ENCODE measurements at places on chromosomes 4 and X.
A peak's percentile ranks its signal among the peaks of the same experiment; 100 is the strongest.

GRCh38 chr4:77193511-77194102 is 36.6 kb downstream of the CCNG2 start:
- DNase-seq, result no peak

GRCh38 chr4:139603576-139604410 is 47.8 kb upstream of the SETD7 start:
- peak; percentile 34 for DNase-seq

GRCh38 chrX:135974279-135974856 is 580 bp upstream of the MMGT1 start:
- no peak for DNase-seq

DNA sequence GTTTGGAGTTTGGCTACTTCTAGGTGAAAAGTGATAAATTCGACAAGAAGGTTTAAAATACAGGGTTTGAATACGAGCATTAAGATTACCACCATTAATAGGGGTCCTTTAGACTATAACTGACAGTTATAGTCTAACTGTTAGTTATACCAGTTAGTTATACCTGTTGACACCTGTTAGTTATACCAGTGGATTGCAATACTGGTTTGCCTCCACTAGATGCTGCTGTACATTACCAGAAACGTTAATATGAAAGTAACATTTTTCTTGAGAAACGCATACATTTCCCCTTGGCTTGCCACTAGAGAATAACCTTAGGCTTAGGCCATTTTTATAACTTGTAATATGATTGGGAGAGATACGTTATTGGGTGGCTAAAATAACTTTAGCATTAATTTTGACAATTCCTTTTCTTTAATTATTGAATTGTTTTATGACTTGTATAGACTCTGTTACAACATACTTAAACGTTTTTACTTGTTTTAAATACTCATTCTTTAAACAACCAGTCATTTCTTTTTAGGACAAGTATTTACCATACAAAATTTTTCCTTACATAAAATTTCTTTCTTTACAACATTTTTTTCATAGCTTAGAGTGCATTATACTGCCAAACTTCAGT is 911.2 kb downstream of the FSTL5 start:
- DNase-seq, result no peak

DNA sequence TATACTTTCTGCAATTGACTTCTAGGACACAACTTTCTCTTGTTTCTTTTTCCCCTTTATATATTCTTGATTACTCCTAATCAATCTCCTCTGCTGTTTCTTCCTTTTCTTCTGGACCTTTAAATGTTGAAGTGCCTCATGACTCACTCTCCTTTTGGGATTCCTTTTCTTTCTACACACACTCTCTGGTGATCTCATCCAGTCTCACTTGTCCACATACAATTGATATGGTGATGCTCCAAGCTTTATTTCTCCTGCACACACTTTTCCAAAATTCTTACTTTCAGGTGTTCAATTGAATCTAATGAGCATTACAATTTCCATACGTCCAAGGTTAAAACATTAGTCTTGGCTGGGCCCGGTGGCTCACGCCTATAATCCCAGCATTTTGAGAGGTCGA is 794.8 kb upstream of the EPHA5 start:
- no peak for DNase-seq

- DNase-seq, result no peak
Observed at GRCh38 chr4:7442574-7443162, 7.9 kb upstream of the PSAPL1 start.

- no peak for DNase-seq
Observed at GRCh38 chr4:124321364-124321763, 391.2 kb downstream of the ANKRD50 start.

DNA sequence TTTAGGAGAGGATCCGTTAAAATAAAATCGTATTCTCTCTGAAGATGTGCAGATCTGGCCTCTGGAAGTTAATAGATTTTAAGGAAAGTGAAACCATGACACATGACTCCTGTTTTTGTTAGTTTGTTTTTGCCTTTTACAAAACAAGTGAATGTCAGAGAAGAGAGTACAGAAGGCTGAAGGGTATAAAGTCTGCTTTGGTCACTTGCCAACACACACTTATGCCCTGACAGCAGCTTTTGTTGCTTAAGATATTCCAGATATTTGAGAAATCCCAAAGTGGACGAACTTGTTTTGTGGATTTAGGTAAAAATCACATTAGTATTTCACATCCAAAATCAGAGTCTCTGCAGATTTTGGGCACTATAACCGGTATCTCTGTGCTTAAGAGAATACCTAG is 192.4 kb upstream of the RASGEF1B start:
- DNase-seq, result no peak

GRCh38 chr4:40552536-40552935 is 77.1 kb downstream of the RBM47 start:
- no peak for DNase-seq

DNA sequence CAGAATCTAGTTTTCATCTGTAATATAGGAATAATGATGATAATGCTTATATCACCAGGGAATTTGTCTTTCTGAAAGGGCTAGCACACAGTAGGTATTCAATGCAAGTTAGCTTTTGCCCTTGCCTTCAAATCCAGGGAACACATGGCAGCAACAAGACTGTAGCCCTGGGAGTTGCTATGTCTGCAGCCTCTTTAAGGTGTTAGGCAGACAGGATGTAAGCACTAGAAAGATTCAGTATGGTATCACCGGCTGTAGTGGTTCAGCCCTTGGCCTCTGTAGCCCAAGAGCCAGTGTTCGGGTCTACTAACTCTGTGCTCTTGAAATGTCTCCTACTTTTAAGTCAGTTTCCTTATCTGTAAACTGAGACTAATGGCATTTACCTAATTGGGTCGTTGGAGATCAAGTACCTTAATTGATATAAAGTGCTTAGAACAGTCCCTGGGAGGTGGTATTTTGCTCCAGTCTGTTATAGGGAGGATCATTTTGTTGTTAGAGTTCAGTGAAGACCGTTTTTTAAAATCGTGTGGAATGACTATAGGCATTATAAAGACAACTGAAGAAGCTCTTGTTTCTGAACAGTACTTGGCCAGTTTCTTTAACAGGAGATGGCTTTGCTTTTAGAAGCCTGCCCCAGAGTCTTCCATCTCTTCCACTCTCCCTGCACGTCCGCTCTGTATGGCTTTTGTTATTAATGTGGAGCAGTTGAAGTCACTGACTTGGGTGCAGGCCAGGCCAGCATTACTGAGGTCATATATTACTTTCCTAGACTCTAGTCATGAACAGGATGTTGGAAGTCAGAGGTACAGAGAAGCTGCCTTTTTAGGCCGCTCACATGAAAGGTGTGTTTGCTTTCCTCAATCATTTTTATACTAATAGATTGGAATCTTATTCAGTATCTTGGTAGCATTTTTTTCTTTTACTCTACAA is 44.8 kb downstream of the GAB1 start:
- DNase-seq, result peak; percentile 65

GRCh38 chr4:108168160-108168670 is 517 bp downstream of the LEF1 start:
- DNase-seq, result no peak

GRCh38 chr4:81617545-81617944 is 145.8 kb upstream of the RASGEF1B start:
- DNase-seq, result no peak

GRCh38 chr4:81039351-81039972 is 9.0 kb downstream of the BMP3 start:
- DNase-seq, result no peak

DNA sequence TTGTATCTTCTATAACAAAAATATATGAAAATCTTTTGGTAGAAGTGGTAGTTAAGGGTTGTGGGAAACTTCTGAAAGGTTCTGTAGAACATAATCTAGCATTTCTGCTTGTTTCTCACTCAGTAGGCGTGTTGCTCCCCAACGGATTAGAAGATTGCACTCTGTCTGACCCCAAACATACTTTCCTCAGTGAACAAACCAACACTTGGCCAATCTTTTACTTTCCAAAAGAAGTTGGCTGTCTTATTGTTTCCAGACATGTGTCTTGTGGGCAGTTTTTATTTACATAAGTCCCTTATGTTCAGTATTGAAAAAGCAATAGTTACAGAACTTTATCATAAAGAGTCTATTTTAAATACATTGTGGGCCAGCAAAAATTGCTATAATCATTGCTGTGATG is 312.8 kb upstream of the EPHA5 start:
- DNase-seq, result no peak

DNA sequence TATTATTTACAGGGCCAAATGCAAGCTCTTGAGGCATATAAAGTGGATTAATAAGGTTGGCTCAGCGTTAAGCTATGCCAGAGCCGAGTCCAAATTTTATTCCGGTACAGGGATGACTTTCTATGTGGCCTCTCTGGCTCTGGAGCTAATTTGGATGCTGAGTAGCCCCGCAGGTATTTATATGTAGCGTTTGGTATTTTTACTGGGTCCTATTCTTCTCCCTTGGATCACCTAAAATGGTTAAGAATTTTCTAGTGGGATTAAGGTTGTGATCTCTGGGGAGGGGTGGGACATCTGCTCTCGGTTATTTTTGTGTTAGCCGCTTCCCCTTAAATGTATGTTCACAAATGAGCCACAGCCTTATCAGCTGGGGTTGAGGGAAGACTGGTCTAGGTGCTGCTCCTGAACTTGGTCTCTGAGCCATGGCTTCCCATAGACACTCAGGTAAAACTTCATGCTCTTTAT is 49.4 kb downstream of the FHL1 start:
- no peak for DNase-seq

- DNase-seq, result no peak
Observed at GRCh38 chrX:120781403-120781802, 94.3 kb downstream of the CT47B1 start.

DNA sequence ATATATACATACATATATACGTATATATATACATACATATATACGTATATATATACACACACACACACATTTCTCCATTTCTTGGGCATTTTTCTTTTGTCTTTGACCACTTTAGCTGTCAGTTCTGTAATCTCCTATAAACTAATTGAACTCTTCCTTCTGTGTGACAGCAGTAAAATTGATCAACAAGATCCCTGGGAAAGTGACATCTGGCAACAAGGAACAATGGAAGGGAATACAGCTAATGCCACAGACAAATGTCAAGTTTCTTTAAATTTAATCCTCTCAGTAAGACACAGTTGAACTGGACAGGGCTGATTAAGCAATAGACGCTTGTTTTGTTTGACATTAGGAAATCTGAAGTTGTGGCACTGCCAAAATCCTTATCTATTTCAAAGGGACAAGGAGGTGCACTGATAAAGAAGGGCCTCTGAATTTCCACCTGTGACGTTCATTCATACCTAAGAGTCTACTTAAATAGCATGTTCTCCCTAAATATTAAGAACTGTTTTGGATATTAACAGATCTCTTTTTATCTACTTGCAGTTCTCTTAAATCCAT is 126.9 kb downstream of the RNF150 start:
- DNase-seq, result no peak

DNA sequence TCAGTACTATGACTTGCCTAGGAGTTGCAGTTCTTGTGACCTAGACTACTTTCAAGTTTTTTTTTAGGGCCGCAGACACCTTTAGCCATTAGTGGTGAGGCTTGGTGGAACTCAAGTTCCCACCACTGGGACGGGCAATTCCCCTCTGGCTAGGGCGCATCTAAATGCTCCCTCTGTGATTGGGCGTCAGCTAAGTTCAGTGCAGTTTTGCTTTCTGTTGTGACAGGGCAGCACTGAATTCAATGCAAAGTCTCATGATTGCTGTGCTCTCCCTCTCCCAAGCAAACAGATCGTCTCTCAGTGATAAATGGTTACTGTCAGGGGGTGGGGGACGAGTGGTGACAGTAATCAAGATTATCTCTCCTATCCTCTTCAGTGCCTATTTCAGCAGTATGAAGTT is 52.7 kb upstream of the FRMPD3 start:
- DNase-seq, result no peak

- peak; percentile 17 for DNase-seq
Observed at GRCh38 chr4:96352051-96352517, 512.2 kb downstream of the PDHA2 start.

GRCh38 chr4:173910891-173911290 is 372.6 kb downstream of the FBXO8 start:
- DNase-seq, result no peak

DNA sequence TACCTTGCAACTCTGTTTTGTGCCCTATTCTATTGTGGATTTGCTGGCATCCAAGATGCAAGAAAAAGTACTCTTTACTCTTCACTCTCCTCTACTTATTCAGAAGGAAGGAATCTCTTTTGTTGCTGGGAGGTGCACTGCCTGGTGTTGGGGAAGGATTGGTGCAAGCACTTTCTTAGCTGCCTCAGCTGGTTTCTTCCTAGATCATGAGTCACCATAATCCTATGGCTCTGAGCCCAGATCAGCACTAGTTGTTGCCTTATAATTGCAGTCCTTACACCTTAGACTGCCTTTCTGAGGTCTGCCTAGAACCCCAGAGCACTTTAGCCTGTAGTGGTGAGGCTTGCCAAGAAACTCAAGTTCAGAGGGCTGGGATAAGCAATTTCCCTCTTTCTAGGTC is 37.0 kb upstream of the CT83 start:
- no peak for DNase-seq

DNA sequence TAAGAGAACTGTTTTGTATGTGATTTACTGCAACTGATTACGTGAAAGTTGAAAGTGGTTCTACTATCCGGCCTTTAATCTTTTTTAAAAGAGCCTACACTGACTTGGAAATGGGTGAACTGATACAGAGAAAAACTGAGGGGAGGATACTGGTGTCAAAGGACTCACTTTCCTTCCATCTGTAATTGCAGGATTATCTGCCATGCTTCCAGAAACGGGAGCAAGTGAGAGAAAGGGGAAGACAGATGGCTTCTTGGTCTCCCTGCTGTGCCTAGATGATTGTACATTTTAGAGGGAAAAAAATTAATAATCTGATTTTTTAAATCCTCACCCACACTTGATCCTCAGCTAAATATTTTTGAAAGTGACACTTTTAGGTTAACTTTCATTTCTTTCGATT is 88.3 kb upstream of the GRID2 start:
- no peak for DNase-seq

- DNase-seq, result no peak
Observed at GRCh38 chrX:43656005-43656494, at the start of gene MAOA. Gene MAOA, plus strand, starts transcription at chrX:43656299. Its CDS starts 43 bp downstream, at chrX:43656342.

DNA sequence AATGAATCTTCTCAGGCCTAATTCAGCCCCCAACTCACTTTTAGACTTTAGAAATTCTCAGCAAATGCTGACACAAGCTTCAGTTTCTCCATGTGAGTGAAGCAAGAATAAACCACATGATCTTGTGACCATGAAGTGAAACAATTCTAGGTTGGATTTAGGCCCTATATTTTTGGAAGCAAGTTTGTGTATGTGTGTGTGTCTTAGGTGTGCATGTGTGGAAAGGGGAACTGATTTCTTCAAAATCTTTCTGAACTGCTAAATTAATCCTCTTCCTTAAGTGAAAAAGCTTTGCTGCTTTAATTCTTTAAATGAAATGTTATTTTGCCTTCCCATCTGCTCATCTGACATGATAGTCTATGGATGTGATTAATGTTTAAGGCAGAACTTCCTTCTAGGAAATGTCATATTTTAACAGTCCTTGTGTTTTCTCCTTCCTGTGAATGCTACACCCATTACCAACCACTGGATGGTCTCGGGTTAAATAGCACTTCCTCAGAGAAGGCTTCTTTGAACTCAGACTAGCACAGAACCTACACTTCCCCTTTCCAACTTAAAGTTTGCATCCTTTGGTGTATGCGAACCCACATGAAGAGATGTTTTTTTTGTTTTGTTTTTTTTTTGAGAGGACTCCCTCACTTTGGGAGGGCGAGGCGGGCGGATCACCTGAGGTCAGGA is 1.2 kb upstream of the TMEM144 start:
- no peak for DNase-seq
